ENCODE measurements at places on chromosomes 7 and 10.
A peak's percentile ranks its signal among the peaks of the same experiment; 100 is the strongest.

- peak; percentile 16 for DNase-seq
Observed at GRCh38 chr7:137625197-137625596, 221.6 kb downstream of the DGKI start.

DNA sequence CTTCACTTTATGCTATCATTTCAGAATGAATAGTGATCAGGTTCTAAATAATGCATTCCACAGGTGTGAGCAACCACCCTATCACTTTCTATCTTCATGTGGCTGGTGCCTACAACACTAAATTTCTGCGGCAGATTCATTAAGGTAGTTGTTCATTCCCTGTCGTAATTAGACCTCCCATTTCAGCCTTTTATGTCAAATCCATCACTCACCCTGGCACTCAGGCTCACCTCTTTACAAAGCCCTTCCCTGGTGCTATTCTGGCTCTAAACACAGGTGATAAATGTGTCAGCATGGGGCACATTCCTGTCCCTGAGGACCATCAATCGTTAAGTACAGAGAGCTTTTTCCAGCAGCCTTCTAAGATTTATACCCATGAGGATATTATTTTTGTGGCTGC, 300.0 kb upstream of the C7orf33 start:
- peak; percentile 19 for DNase-seq

DNA sequence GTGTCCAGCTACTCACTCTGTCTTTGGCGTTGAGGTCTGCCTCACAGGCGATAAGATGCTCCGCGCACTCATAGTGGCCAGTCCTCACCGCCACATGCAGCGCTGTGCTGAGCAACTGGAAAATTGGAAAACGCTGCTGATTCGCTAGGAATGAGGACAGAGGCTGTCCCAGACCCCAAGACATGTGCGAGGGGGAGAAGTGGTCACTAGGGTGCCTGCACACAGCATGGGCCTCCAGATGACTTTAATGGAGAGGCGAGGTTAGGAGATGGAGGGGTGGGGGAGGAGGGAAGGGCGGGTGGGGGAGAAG, 5.2 kb downstream of the ANKRD1 start:
- DNase-seq: no peak

- no peak for DNase-seq
Observed at GRCh38 chr10:77648472-77648871, 10.9 kb upstream of the KCNMA1 start.

- DNase-seq: peak; percentile 27
Observed at GRCh38 chr10:62248465-62248864, 20.2 kb downstream of the RTKN2 start.

DNA sequence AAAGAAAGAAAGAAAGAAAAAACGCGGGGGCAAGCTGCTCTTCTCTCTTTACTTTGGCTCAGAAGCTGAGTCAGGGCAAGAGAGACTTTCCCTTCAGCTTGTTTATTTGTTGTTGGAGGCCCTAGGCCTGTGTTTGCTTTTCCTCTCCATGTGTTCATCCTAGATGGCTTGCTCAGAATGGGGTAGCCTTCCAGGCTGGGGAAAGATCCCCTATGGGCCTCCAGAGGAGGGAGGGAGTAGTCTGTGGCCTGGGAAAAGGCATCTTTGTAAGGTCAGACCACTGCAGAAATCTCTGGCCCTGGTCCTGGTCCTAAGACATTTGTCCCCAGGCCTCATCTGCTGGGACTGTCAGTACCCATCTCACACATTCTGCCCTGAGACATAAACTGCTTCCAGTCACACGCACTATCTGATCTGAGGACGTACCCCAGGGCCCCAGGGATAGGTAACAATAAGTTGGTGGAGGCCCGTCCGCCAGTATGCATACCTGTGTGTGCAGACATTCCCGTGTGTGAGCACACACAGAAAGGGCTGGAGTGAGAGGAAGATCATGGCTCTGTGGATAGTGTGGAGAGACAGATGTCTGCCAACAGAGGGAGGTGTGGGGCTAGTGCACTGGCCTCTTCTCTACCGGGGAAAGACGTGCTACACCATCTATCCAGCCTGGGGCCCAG, 4.9 kb upstream of the SCD start:
- peak; percentile 64 for DNase-seq

- DNase-seq: no peak
Observed at GRCh38 chr7:67018940-67019339, 22.3 kb downstream of the TYW1 start.

Data from kidney tubule cell (primary cell).